ENCODE measurements at places on chromosomes 11 and 22.

GRCh38 chr11:2348986-2349385 lies 28.1 kb upstream of the CD81 start:
- no peak for DNase-seq

GRCh38 chr11:117815262-117815803 lies 9.2 kb downstream of the FXYD2 start:
- no peak for DNase-seq

DNA sequence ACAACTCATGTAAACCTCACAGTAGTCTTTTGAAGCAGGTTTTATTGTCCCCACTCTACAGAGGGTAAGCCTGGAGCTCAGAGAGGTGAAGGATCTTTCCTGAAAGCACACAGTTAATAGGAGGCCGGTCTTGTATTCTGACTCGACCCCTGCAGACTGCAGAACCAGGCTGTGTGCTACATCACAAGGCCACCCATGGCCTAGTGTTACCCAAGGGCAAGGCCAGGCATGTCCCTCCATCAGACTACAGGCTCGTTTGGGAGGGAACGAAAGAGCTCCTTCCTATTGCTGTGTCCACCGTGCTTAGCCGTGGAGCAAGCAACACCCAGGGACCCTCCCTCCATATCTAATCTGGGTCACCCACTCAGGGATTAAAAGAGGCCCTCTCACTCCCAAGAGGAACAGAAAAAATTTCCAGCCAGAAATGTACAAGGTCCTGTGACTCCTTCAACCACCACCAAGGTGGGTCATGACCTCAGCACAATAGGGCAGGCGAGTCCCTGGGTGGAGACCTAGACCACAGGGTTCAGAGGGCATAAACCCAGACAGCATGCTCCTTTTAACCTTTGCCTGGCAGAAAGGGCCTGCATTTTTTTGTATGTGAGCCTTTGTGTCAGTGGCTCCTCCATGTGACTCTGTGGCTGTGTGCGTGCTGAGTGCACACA lies 6.3 kb upstream of the SMIM35 start:
- DNase-seq, result no peak

- DNase-seq, result peak; percentile 19
These were observed 318.7 kb downstream of the BUD13 start for GRCh38 chr11:116454020-116454645.

DNA sequence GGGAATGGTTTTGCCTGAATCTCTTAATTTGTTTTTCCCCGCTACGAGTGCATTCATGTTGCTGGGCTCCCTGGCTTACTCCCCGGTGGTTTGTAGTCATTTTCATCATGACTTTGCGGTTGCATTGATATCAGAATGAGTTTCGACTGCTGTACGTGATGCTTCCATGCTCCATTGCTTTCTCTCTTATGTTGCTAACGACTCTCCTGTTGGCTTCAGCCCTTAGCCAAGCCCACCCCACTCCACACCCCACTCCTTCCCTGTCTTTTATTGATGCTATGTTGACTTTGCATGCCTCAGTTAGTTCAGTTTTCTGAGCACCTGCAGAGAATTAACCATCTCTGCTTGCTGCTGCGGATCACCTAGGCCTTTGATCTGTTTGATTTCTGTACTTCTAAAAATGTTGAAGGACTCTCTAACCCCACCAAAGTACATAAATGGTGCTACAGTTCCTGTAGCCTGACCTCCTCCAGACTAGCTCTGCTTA lies 65.3 kb downstream of the ARFGAP2 start:
- DNase-seq, result no peak
